ENCODE measurements at places on chromosomes 2 and 18. TPM values are rescaled to one million over a fixed set of nuclear protein-coding genes. Genes with fewer than 3 reads are reported as not detected.
A peak's percentile ranks its signal among the peaks of the same experiment; 100 is the strongest.

The ACADL gene
- total RNA-seq = not detected

The SOX11 gene
- total RNA-seq = not detected

The SMPD4 gene
- 84.3 TPM for total RNA-seq

The HOXD10 gene
- total RNA-seq = not detected

The BMP10 gene
- total RNA-seq = not detected

The CHST9 gene
- total RNA-seq = not detected

GRCh38 chr2:226799976-226800940 lies 638 bp upstream of the IRS1 start:
- peak; percentile 8 for DNase-seq

- no peak for DNase-seq
These were observed 559 bp downstream of the HOXD1 start for GRCh38 chr2:176188774-176189680.

- DNase-seq = no peak
These were observed 351.3 kb upstream of the RAB12 start for GRCh38 chr18:8257851-8258434.

GRCh38 chr2:217751192-217751591 lies 251.6 kb downstream of the TNS1 start:
- DNase-seq = no peak

- DNase-seq = no peak
These were observed 226.7 kb downstream of the GULP1 start for GRCh38 chr2:188518381-188518780.

- no peak for DNase-seq
These were observed 103.2 kb downstream of the FAM161A start for GRCh38 chr2:61750624-61751023.

DNA sequence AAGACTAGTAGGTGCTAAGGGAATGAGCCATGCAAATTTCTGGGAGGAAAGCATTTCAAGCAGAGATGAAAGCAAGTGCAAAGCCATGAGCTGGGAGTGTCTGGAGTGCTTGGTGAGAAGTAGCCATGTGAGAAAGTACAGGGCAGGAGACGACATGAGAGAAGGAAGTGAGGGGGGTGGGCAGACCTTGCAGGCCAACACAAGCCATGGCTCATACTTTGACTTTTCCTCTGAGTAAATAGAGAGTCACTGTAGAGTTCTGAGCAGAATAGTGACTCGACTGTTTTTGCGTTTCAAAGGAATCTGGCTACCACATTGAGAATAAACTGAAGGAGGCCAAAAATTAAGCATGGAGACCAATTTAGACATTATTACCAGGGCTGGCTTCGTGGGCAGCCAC lies 42.2 kb downstream of the SCN2A start:
- DNase-seq = no peak
